ENCODE measurements at places on chromosomes 5 and 9.

- DNase-seq = no peak
Observed at GRCh38 chr5:175717837-175718236, 60.0 kb downstream of the HRH2 start.

GRCh38 chr5:120447706-120448239 is 16.3 kb upstream of the PRR16 start:
- no peak for DNase-seq

GRCh38 chr9:107153336-107153735 is 129.7 kb upstream of the RAD23B start:
- no peak for DNase-seq

DNA sequence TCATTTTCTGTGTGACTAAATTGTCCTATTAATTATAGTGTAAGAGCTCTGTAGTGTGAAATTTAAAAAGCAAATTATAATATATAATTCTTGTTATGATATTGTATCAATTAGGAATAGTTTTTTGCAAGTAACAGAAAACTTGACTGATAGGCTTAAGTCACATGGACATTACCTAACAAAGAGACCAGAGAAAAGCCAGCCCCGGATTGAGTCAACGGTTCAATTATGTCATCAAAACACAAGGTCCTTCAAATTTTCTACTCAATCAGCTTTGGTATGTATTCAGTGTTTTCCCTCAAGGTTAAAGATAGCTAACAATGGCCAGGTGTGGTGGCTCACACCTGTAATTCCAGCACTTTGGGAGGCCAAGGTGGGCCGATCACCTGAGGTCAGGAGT is 126.7 kb upstream of the PTGER4 start:
- DNase-seq = no peak

GRCh38 chr9:125486152-125486508 is 220.9 kb downstream of the MAPKAP1 start:
- no peak for DNase-seq

DNA sequence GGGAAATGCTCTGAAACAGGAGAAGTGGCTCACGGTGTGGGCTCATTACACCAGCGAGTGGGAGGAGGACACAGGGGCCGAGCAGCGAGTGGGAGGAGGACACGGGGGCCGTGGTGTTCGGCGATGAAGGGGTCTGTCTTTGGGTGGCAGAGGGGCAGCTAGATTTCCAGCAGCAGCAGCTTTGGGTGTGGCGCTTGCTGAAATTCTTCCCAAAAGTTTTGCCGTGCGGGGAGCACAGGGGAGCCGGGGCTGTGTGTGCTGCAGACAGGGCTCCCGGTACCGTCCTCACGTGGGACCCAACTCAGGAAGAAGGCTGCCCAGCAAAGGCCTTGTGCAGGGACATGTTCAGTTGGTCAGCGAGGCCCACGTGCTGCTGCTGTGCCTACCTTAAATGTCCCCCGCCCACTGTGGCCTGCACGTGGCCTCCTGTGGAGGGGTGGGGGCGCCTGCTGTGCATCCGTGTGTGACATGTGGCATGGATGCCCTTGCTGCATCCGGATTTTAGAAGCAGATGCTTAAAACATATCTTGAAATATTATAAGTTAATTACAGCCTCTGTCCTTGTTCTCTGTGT is 124.3 kb upstream of the CACNA1B start:
- no peak for DNase-seq

Measured in stimulated activated CD4-positive, alpha-beta T cell treated with anti-CD3 and anti-CD28 coated beads, Interleukin-2, amount 100 ng/mL, for 48 hours (primary cell).